Nucleus accumbens (tissue), 56 donors: ENCODE measurements at places on chromosomes 7 and 10.

GRCh38 chr7:28570113-28570969, 158.0 kb downstream of the CREB5 start:
- DNase-seq, result no peak

GRCh38 chr7:131945957-131946544, 389.6 kb upstream of the PODXL start:
- no peak for DNase-seq

- DNase-seq, result no peak
Measured at GRCh38 chr10:79382491-79382941, 35.2 kb downstream of the PPIF start.

GRCh38 chr7:136179154-136179553, 202.0 kb upstream of the MTPN start:
- DNase-seq, result no peak

DNA sequence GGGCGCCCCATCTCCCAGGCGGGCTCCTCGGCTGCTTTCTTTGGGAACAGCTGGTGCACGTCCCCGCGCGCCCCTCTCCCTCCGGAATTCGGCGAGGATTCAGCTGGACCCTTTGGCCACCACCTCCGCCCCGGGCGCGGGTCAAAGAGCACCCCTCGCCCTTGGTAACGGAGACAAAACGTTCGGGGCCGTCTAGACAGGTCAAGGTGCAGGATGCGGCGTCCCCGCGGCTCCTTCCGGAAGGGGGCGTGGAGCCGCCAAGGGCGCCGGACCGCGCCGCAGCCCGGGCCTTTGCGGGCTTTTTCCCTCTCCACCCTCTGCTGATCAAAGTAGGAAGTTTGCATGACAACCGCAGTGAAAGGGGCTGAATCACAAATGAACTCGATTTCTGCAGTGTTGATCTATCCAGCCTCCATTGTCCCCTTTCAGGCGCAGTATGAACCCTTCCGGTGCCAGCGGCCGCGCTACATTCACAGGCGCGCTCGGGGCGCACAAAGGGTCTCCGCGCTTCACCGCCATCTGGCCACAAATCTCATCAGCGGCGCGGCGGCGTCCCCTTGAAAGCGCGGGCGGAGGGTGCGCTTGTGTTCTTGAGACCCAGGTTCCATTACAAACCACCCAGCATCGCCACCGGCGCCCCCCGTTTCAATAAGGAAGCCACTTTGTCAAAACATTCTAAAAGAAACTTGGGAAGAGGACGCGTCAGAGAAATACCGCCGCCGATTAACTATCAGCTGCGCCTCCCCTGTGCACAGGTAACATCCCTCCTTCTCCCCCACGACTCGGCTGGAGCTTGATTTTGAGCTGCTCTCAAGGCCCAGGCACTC, 36.4 kb downstream of the CNPY1 start:
- no peak for DNase-seq

DNA sequence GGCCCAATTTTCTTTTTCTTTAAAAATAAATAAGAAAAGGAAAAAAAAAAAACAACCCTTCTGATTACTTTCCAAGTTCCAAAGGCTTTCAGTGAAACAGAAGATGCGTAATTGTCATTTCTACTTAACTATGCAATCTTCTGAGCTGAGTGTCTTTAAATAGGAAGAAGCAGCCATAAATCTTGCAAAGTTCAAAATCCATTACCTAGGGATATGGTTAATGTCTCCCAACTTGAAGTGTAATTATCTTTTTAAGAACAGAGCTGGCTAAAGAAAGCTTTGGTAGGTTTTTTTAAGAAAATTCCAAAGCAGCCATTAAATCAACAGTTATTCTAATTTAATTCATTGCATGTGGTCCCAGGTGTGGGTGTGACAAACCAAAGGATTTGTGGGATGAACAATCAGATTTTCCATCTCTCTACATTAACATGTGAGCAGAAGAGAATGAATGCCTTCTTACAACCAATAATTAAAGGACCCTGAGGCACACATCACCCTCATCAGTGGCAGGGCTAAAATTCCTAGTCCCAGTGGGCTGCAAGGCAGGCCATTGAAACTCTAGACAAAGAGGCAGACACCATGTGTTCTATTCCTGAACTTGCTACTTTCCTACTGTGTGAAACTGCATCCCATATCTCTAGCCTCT, 419.2 kb downstream of the REEP3 start:
- DNase-seq, result no peak

DNA sequence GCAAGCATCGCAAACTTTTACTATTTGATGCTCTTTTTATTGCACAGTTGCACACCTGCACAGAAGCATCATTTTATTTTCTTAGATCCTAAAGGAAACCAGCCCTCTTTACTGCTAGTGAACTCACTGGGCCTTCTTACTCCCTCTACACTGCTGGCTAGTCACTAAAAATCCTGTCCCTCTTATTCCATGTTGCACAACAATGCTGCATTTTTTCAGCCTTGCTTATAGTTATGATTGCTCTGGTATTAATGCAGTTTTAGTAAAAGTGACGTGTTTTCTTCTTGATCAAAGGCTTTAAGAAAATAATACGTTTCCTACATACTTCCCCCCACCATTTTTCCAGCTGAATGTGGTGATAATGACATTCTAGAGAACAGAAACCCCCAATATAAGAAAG, 132.9 kb upstream of the FAM3C start:
- no peak for DNase-seq

- no peak for DNase-seq
Measured at GRCh38 chr7:113084496-113085172, 2.0 kb downstream of the GPR85 start.

- no peak for DNase-seq
Measured at GRCh38 chr10:61211468-61211867, 241.7 kb downstream of the TMEM26 start.

DNA sequence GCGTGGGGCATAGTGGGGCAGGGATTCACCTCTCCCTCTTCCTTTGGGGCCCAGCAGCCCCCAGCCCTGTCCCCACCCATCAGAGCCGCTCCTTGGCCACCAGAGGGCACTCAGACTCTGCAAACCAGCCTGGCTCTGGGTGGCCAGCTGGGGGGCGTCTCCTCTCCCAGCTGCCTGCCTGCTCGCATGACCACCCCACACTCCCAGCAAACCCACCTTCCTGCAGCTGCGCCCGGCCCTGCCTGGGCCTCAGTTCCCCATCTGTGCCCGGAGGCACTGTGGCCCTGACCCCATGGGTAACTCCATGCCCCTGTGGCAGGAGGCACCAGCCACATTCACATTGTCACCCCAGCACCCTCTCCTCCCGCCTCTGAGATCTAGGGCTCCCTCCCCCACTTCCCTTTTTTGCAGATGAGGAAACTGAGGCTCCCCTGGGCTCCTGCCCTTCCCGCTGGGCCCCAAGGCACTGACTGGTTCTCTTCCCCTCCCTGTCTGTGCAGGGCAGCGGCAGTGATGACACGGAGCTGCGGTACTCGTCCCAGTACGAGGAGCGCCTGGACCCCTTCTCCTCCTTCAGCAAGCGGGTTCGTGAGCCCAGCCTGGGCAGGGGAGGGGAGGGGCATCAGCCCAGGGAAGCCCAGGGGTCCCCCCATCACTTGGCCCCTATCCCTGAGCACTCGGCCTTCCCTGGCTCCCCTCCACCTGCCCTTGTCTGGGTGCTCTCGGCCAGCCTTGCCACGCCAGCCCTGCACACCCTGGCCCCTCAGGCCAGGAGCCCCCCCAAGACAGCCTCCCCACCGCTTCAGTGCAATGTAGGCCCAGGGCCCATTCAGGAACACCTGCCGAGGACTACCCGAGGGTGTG, 6.9 kb upstream of the SH2B2 start:
- peak; percentile 13 for DNase-seq
